NCI-H526 treated with DMSO at 0.1 percent for 48 hours (cell line): ENCODE measurements at places on chromosomes 4 and X.

GRCh38 chrX:39969099-39969818 lies 128.5 kb downstream of the BCOR start:
- DNase-seq = peak; percentile 57

GRCh38 chrX:20825984-20826383 lies 548.2 kb upstream of the CNKSR2 start:
- DNase-seq = no peak

- DNase-seq = no peak
Observed at GRCh38 chr4:7027284-7027683, 15.9 kb upstream of the TADA2B start.

GRCh38 chr4:39427520-39428114 lies 20.9 kb downstream of the KLB start:
- DNase-seq = no peak

- no peak for DNase-seq
Observed at GRCh38 chr4:165319030-165319429, 8.4 kb upstream of the MSMO1 start.

DNA sequence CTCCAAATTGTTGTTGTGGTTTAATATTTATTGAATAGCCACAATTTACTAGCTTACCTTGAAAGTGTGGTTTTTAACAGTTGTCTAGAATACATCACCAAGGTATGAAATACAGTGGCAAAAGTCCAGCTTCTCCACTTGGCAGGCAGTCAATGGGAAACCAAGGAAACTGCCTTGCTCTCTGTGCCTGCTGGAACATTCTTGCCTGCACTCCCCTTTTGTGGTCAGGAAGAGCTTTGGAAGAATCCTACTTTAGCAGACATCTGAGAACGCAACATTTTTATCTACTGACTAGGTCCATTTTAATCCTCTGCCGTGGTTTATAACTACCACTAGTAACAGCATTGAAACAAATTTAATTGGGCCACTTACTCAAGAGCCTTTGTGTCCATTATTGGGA lies 64.5 kb downstream of the TENM3 start:
- no peak for DNase-seq
